Hindlimb muscle (tissue), 1 donor: ENCODE measurements at places on chromosomes 4 and X. TPM values are rescaled to one million over a fixed set of nuclear protein-coding genes. Genes with fewer than 3 reads are reported as not detected.

GRCh38 chr4:77031544-77031943, 44.2 kb downstream of the CCNI start:
- DNase-seq: no peak

DNA sequence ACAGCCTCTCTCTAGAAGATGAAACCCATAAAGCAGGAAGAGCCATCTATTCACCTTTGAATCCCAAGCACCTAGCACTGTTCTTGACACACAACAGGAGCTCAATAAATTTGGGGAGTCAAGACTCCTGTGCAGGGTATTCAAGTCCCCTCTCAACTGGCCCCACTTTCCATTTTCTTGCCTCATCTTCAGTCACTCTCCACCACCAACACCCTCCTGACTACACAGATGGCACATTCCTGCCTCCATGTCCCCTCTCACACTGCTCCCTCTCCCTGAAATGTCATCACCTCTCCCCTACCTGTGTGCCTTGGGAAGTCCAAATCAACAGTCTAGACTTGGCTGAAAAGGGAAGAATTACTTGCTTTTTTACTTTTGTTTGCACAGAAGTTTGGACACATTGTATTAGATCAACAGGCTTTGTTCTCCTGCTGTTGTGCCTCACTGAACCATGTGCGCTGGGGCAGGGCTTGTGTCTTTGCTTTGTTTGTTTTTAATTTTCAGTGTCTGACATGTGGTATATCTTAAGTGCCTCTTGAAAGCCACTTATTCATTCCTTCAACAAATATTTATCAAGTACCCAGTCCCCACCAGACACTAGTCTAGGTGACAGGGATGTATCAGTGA, 85.1 kb downstream of the APBB2 start:
- DNase-seq: no peak

DNA sequence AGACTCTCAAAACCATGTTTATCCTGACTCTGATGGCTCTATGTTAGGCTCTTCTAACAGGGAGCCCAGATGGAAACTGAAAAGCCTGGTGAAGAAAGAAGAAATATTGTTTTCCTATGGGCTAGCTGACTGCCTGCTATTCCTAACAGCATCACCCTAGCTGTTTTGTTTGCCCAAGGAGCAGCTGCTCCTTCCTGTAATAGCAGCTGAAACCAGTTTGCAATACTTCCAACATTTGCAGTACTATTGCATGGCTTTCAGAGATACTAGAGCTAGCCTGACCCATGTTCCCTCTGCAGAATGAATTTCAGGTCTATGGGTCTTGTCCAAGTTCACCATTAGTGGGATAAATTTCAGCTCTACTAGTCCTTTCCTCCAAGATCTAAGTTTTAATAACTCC, 495.2 kb downstream of the INPP4B start:
- peak; percentile 45 for DNase-seq

The CXCL8 gene
- polyA plus RNA-seq: 2.3 TPM

The GPC4 gene
- polyA plus RNA-seq: 98.8 TPM

The ERAS gene
- polyA plus RNA-seq: not detected

The CSAG2 gene
- not detected for polyA plus RNA-seq
